ENCODE measurements at places on chromosomes 6 and 20.

GRCh38 chr6:75147512-75147911, 58.3 kb downstream of the COL12A1 start:
- DNase-seq: no peak

DNA sequence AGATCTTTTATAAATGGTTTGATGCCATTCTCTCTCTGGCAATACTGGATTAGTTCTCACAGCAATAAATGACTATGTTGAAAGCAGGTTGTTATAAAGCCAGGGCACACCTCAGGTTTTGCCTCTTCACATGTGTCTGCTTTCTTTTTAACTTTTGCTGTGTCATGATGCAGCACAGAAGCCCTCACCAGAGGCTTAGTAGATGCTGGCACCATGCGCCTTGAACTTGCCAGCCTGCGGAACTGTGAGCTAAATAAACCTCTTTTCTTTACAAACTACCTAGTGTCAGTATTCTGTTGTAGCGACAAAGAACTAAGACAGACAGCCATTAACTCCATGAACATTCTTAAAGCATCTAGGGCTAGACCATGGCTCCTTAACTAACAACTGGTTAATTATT, 15.3 kb upstream of the GPR63 start:
- no peak for DNase-seq

- DNase-seq: no peak
Measured at GRCh38 chr6:143283887-143284645, 166.4 kb downstream of the ADAT2 start.

DNA sequence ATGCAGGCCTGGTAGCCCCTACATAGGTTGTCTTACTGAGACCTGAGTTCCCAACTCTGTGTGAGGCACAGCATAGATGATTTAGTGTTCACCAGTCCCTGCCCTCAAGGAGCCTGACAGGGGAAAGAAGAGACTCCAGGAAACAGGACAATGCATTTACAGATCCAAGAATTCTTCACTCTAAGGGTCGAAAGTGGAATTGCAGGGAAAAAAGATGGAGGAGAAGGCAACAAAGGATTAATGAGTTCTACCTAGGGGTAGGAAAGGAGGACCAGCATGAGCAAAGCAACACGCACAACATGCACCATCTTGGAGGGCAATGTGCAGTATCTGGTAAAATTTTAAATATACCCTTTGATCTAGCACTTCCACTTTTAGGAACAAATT, 5.9 kb downstream of the SPAG4 start:
- DNase-seq: no peak

DNA sequence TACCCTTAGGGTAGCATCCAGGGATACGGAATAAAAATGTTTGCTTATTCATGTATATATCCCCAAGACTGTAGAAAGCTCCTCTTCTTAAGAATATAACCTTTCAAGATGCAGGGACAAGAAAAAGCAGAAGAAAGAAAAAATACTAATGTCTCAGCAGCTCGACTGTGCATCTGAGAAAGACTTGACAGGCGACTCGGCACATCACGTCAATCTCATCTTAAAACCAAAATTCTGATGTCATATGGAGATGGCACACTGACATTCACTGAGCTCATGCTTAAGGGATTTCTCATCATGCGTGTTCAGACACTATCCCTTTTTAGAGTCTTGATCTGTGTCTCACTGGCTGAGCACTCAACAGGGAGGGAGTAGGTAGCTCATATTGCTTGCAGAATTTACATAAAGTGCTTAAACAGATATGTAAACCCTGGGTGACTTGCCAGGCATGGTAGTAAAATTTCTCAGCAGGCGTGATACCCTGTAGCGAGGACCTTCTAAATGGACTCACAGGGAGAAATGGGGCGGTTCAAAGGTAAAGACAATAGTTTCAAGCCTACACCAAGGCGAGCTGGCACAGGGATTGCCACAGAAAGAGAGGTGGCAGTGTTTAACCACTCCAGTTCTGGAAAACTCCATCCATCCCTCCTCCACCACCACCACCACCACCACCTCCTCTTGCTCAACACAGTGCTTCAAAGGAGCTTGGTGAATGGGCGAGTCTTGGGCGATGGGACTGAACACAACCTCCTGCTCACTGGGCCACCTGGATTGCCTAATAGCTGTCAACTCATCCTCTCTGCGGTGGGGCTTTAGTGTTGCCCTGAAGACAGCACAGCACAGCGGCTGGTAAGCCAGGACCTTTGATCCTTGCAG, 330.5 kb downstream of the TFAP2A start:
- no peak for DNase-seq

- no peak for DNase-seq
Measured at GRCh38 chr6:159252955-159253508, 83.8 kb downstream of the FNDC1 start.

- DNase-seq: no peak
Measured at GRCh38 chr6:133891927-133892812, 3.3 kb downstream of the TCF21 start.

DNA sequence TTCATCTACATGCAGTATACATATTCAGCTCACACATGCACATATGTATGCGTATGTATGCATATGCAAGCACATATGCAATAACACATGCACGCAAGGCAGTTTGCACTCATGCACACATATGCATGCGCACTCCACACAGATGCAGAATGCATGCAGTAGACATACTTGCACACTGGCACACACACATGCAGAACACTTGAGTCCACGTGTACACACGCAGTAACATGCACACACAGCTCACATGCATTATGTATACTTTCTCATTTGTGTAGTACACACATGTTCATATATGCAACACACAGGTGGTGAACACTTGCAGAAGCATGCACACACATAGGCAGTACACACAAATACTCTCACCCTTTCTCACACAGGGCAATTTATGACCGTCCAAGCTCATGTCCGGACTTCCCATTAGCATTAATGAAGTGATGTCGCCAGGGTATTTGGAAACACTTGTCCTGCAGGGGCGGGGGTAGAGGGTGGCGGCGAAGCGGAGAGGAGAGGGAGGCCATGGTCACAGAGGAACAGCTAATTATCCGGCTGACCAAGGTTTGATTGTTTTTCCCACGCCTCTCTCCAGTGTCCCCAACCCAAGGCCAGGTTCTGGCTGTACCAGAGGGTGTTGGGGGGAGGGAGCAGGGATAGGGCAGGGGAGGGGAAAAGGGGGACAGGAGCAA, 91.3 kb downstream of the VEGFA start:
- no peak for DNase-seq

- DNase-seq: peak; percentile 92
Measured at GRCh38 chr6:35727231-35727934, 9.4 kb upstream of the ARMC12 start.

DNA sequence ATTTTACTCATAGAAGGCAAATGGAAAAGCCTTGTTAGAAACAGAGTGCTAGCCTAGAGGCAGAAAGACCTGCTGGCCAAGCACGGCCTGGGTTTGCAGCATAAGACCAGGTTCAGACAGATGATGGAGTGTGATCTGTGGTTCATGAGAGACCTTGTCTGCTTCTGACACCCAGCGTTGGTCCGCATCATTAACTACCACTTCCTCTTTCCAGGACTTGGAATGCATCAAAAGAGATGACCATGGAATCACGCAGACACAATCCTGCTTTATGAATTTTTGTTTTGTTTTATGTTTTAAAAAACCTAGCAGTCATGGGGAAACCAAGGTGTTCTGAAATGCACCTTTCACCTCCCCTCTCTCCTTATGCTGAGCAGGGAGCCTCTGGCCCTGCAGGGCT, 76.8 kb upstream of the SYNDIG1 start:
- DNase-seq: no peak

DNA sequence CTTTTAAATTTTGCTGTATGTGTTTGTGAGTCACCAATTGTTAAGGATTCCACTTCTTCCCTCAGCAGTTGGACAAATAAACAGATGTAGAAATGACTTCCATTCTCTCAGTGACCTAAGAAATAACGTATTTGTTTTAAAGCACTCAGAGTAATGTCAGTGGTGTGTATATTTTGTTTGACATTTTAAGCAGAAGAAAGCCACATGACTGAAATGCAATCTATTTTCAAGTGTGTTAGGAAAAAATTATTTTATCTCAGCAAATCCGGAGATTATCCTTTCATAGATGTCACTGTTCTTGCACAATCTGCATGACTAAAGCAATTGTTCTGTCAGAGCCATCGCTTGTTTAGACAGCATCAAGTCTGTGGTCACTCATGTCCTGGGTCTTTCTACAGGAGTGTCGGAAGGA, 77.1 kb downstream of the JAG1 start:
- DNase-seq: no peak

DNA sequence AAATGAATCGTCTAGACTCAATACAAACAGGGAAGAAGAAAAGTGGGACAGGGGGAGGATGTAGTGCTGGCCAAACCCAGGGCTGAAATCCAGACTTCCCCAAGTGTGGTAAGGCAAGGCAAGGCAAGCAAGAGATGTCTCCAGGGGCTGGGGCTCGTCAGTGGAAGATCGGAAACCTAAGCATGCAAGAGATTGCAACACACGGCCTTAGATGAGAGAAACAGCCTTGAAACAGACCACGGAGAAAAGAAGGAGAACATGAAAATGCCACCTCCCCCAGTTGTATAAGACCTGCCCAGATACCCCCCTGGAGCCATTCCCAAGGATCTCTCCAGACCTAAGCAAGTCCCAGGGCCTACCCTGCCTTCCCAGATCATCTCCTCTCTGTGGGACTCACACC, 20.0 kb downstream of the VEGFA start:
- DNase-seq: no peak

DNA sequence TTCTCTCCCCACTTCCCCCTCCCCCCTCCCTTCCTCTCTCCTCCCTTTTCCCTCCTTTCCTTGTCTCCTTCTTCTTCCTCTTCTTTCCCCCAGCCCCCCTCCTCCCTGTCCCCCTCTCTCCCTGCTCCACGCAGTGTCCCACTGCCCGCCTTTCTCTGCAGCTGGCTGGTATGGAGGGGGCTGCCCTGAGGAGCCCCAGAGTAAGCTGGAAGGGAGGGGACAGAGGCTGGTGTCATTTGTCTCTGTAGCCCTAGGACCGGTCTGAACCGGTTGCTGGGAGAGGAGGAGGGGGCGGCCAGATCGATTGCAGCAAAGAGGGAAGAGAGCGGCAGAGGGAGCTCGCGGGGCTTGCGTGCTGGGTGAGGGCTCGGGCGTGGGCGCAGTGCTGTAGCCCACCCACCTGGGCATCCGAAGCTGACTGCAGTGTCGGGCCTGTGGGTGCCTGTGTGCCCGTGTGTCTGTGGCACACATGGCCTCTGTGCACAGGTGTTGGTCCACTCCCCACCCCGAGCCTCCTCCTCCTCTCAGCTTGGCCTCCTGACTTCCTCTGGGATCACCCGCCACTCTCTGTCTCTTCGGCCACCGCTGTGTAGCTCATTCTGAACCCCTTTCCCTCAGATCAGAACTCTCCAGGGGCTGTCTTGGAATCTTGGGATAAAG, 50.6 kb downstream of the SRC start:
- peak; percentile 81 for DNase-seq

GRCh38 chr6:134267917-134268361, 50.0 kb downstream of the SGK1 start:
- no peak for DNase-seq

DNA sequence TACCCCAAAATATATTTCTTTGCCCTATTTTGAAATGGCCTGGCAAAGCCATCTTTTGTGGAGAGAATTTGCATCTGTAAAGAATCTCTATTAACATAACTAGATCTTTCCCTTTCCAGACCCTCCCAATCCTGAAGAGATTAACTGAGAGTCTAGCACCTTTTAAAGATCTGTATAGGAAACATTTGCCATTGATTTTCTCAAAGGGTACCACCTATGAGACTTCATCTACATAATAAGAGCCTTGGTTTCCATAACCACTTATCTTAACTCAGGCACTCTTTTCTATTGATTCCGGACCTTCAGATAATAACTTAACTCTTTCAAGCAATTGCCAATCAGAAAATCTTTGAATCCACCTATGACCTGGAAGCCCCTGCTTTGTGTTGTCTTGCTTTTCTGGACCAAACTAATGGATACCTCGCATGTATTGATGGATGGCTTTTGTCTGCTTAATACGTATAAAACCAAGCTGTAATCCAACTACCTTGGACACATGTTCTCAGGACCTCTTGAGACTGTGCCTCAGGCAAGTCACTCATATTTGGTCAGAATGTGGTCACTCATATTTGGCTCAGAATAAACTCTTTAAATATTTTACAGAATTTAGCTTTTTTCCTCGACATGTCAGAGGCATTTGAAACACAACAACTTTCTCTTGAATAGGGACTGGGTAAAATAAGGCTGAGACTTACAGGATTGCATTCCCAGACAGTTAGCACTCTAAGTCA, 31.4 kb downstream of the SLC22A2 start:
- DNase-seq: no peak
